ENCODE measurements at places on chromosomes 1 and 21.

- DNase-seq = no peak
Observed at GRCh38 chr21:15729346-15729673, 472 bp upstream of the USP25 start.

- no peak for DNase-seq
Observed at GRCh38 chr1:44643721-44644334, 30.5 kb downstream of the TMEM53 start.

GRCh38 chr1:175118375-175119367 lies 51.0 kb downstream of the TNN start:
- DNase-seq = no peak

DNA sequence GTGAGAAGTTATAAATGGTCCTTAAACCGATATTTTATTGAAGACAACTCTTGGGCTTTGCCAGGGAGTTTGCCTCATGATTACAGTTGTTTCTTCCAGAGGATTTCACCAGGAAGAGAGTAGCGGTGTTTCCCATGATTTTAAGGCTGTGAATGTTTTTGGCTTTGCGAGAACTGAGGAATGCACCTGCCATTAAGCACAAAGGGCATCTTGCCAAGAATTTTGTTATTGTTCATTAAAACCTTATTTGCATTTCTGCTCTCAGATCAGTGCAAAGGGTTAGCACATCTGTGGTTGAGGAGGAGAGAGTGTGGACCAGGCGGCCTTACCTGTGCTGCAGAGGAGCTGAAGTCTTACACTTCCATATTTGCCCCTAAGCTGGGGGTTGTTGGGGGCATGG lies 13.8 kb downstream of the CNIH3 start:
- DNase-seq = no peak

- DNase-seq = no peak
Observed at GRCh38 chr21:14239281-14239680, 23.3 kb downstream of the RBM11 start.

- no peak for DNase-seq
Observed at GRCh38 chr1:209619696-209620486, 32.3 kb downstream of the LAMB3 start.

GRCh38 chr1:203640723-203641502 lies 14.3 kb downstream of the ATP2B4 start:
- DNase-seq = no peak

DNA sequence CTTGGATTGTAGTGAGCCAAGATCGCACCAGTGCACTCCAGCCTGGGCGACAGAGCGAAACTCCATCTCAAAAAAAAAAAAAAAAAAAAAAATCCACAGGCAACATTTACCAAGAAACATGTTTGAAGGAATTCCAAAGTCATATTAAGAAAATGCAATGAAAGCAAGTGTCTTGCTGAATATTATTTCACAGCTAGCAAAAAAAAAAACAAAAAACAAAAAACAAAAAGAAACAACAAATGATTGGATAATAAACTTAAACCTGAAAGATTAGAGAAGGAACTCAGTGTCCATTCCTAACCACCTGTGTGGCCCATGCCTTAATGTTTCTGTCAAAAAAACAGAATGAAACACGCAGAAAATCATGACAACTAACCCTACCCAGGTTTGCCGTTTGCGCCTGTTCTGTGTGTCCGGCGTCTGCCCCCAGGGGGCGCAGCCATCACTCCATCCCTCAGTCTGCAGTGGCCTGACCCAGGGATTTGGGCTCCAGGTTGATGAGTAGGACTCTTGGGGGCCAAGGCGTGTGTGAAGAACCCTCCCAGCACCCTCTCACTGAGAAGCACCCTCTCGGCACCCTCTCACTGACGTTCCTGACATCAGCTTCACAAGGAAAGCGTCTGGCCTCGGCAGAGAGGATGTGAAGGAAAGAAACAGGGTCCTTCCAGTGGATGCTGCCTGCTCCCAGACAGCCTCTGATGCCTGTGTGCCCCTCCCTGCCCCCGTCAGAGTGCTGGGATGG lies 19.2 kb upstream of the PTTG1IP start:
- peak; percentile 8 for DNase-seq

Data from T1000 (cell line).